ENCODE measurements at places on chromosomes 3 and 15. TPM values are rescaled to one million over a fixed set of nuclear protein-coding genes. Genes with fewer than 3 reads are reported as not detected.

Gene MDFIC2
- not detected for total RNA-seq

Gene SMCO1
- total RNA-seq = not detected

Gene SCAANT1
- not detected for total RNA-seq

Gene CGNL1
- under 0.01 TPM for total RNA-seq

Gene ARGFX
- total RNA-seq = not detected

Gene TSC22D2
- total RNA-seq = 6.2 TPM

Gene GOLGA6L10
- total RNA-seq = 0.10 TPM

Measured in RPMI7951 (cell line).